ENCODE measurements at places on chromosomes 12 and 14.

DNA sequence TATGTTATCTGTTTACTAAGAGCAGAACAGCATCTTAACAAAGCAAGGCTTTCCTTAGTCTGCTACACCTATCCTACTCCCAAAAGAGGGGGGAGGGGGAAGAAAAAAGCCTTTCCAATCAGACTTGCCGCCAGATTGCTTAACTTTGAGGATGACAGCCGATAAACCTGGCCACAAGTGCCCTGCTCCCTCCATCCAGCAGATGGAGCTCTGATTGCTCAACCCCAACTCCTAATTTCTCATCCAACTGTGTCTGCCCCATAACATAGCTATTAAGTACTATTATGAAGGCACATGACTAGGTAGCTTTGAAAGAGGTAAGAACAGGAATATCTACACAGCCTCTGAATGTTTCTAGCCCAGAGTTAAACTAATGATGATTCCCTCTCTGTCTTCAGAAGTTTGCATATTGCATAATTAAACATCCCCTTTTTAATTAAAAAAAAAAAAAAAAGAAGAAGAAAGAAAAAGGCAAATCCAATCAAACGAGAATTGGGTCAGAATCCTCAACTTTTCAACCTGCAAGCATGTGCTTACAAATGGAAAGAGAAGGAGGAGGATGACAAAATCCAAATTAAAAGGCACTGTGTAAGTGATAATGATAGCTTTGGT lies 247.4 kb downstream of the GALC start:
- DNase-seq = peak; percentile 1

DNA sequence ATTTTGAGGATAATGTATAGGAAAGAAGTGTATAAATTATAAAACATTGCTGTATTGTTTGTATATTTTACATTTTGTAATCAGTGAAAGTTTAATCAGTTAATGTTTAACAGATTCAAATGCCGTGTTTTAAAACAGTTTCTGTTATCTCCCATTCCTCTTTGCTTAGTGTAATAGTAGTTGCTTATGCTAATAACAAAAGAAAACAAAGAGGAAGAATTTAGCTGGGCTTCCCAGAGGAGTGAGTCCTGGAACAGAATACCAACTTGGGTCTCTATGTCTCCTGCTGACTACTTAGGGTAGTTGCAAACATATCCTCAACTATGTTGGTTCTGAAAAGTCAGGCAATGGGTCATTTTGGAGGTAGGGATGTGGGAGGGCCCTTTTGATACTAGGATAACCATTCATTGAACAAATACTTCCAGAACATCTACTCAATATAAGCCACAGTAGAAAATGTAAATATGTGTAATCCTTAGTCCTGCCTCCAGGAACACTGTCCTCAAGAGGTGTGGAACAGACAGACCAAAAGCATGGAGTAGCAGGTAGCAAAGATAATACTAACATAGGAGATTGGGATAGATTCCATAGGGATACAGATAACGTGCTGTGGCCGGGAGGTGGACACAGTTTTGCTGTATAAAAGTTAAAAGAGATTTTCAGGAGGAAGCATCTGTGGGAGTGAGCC lies 36.1 kb upstream of the EVL start:
- no peak for DNase-seq

- no peak for DNase-seq
These were observed 39.5 kb downstream of the DGLUCY start for GRCh38 chr14:91153360-91153759.

GRCh38 chr14:88245321-88245720 lies 77.7 kb downstream of the KCNK10 start:
- no peak for DNase-seq

DNA sequence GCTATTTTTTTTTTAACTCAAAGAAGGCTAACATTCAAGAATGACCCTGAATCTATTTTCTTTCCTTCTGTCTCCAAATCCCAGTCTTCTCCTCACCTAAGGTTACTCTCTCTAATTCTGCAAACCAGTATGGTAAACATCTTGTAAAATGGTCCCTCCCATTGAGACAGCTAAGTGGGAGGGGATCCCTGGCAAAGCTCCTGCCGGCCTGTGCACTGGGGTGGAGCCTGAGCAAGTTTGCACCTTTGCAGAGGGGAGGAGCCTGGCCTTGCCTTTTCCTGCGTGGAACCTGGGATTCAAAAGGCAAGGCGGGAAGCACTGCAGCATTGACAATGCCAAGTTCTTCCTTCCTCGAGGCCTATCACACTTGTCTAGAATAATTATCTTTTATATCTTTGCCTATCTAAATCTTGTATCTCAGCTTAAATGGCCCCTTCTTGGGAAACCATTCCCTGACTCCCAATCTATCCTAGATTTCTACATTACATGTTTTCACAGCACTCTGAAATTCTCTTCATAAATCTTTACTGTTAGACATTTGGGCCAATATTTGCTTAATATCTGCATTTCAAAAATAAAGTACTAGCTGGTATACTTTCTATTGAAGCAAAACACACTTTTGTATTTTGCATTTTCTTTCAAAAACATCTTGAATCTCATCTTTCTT lies 83.0 kb downstream of the EPS8 start:
- no peak for DNase-seq

DNA sequence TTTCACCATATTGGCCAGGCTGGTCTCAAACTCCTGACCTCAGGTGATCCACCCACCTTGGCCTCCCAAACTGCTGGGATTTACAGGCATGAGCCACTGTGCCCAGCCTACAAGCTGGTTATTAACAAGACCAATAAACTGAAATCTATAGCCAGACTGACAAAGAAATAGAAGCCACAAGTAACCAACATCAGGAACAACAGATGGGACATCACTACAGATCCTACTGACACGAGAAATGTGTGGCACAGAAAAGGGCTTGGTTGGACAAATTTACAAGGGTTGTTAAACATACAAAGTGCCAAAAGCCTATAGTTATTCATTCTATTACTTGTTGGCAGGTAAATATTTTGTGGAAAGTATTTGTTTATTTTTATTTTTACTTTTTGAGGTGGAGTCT lies 11.6 kb downstream of the MTA1 start:
- no peak for DNase-seq

DNA sequence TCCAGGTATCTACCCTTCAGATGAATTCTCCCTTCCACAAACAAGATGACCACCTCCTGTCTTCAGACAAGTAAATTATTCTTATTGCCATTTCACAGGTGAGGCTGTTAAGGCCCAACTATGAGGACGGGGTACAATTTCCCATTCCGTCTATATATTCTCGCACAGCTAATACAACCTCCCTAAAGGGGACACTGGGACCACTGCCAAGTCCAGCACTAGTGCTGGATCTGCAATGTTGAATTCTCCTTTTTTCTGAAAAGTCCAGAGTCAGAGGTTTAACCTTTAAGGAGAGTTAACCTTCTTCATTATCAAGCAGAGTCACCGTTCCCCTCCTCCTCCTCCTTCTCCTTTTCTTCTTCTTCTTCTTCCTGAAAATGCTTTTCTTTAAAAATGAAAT lies 130.4 kb upstream of the PARP11 start:
- DNase-seq = no peak
